ENCODE measurements at places on chromosomes 1 and 21. TPM values are rescaled to one million over a fixed set of nuclear protein-coding genes. Genes with fewer than 3 reads are reported as not detected.

SFN gene
- total RNA-seq, result 397 TPM

FAM72D gene
- 6.1 TPM for total RNA-seq

LIPI gene
- total RNA-seq, result not detected

SLC39A1 gene
- total RNA-seq, result 158 TPM

KRTAP13-2 gene
- total RNA-seq, result not detected

Measured in A549 treated with CpdA at 1 μM for 4 hours (cell line).